ENCODE measurements at places on chromosomes 1 and 21.

DNA sequence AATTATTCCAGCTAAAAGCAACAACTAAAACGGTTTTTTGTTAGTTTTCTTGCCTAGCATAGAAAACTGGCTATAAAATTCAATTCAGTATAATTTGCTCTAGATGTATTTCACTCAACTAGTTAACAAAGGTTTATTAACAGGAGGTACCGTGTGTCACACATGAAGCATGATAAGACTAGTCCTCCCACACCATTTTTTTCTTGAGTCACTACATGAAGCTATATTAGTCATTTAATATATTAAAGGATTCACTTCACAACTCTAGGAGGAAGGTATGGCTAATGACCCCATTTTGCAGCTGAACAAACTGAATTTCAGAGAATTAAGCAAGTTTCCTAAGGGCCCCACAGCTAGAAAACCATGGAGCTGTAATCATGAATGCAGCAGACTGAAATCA, 307.8 kb upstream of the USP25 start:
- no peak for DNase-seq

GRCh38 chr1:242523719-242524570, 552 bp downstream of the PLD5 start:
- DNase-seq: peak; percentile 52

DNA sequence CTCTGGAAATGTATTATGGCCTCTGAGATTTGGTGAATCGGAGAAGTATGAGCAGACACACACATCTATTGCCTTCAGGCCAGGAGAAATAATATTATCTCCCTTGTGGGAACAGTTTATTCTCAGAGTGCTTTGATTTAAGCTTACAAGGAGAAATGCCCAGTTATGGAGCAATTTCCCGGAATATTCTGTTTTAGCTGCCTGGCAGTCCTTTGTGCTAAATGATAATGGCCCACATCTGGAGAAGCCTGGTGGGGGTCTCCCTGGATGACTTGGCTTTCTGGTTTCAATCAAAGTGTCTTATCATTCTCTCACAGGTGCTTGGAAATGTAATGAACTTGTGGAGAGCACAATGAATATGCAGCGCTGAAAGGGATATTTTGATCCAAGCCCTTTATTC, 389.6 kb upstream of the USP24 start:
- no peak for DNase-seq

DNA sequence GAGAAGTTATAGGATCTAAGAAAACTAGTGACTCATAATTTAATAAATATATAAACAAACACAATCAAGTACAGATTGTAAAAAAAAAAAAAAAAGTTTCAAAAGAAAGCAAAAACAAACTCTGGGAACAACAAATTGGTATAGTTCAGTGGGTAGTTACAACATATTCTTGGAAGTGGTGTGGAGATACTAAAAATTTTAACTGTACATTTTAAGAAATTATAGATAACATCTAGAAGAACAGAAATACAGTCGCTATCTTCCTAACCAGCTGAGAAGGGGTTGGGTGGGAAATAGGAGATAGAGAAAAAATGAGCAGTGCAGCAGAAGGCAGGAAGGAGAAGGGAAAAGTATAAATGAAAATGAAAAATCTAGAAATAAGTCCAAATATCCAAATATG, 70.5 kb downstream of the LRRC8C start:
- DNase-seq: no peak

- DNase-seq: peak; percentile 92
Observed at GRCh38 chr1:15835741-15836510, 11.6 kb upstream of the SPEN start.

- no peak for DNase-seq
Observed at GRCh38 chr1:55239548-55239947, 24.4 kb upstream of the USP24 start.

DNA sequence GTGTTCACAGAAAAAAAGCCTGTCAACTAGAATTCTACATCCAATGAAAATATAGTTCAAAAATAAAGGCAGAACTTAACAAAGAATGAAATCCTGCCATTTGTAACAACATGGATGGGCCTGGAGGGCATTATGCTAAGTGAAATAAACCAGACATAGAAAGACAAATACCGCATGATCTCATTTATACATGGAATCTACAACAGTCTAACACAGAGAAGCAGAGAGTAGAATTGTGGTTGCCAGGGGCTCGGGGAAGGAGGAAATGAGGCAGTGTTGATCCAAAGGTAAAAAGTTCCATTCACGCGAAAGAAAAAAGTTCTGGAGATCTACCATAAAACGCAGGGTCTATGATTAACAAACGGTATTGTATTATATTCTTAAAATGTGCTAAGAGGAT, 282.6 kb downstream of the MRPL39 start:
- DNase-seq: no peak

- DNase-seq: no peak
Observed at GRCh38 chr1:163981500-163982030, 577.4 kb upstream of the PBX1 start.

DNA sequence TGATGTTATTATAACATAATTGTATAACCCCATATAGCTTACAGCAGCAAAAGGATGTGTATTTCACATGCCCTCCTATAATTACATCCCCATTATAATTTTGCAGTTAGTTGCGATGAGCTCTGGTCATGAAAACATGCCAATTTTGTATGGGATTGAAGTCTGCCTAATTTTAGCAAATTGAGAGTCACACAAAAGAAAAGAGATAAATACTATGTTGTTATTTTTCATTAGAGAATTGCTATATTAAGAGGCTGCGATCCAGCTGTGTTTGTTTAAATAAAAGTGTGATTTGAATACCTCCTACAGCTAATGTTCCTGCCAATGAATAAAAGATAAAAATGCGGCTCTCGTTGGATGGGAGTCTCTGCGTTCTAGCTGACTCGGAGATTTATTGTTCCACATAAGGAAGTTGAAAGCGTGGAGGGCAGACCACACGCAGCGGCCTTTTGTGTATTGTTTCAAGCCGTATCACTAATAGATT, 461.0 kb upstream of the NFIA start:
- DNase-seq: no peak

DNA sequence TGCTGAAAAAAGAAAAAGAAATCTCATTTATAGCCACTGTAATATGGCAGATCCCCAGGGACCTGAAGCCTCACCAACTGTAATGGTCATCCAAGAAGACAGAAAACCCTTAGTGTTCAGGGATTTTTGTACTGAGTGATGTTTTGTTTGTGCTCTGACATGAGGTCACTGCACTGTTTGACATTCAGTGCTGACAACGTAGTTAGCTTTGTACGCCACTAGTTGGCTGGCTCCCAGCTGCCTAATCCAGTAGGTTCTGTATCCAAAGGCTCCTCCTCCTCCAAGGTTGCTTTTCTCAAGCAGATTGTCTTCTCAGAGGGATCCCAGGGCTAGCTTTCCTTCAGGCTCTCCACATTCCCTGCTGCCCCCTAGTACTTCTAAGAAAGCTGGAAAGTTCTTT, 9.5 kb upstream of the YRDC start:
- DNase-seq: no peak

DNA sequence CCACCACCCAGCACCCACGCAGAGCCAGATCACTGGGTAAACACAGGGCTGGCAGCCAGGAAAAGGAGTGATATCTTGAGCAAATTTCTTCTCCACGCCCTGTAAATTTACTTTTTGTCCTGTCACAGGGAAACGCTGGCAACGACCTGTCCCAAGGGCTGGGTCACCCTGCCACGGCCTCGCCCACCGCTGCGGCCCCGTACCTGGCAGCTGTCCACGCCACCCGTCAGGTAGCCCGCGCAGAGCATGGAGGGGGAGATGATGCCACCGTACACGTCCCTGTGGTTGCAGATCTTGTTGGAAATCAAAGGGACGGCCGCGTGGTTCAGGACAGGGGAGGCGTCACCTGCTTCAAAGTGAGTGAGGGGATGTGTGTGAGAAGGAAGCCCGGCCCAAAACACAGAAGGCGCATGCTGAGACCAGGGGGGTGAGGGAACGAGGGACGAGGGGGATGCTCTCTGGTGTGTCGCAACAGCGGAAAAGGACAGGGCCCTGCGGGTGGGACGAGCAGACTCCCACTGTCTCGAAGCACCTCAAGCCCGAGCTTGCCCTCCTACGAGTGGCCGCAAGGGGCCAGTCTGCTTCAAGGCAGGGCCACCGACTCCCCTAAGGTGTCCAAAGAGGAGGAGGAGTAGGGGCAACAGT, 10.1 kb upstream of the TFF1 start:
- peak; percentile 50 for DNase-seq

DNA sequence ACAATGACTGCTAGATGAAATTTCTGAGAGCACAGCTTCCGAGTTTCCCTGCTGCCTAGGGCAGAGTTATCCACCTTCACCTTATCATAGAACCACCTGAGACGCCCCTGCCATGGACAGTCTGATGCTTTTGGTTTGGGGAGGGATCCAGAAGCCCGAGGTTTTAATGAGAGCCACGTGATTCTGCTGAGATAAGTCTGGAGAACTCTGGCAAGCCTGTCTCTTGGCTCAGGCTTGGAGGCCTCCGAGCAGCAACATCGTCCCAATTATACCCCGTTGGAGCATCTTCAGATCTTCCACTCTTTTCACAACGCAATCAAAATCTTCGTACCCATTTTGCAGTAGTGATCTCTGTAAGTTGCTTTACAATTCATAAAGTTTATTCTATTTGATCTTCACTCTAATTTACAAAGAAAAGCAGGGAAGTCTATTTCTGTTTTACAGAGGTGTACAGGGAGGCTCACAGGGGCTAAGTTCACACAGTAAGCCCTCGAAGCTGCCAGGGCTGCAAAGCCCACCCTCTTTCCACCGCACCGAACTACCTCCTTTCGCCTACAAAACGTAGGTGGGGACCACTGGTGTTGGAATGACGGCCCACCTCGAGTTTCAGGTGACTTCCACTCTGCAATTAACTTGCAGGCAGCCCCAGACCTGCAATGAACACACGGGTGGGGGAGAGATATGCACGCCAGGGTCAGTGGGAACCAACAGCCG, 513 bp upstream of the HHAT start:
- no peak for DNase-seq

DNA sequence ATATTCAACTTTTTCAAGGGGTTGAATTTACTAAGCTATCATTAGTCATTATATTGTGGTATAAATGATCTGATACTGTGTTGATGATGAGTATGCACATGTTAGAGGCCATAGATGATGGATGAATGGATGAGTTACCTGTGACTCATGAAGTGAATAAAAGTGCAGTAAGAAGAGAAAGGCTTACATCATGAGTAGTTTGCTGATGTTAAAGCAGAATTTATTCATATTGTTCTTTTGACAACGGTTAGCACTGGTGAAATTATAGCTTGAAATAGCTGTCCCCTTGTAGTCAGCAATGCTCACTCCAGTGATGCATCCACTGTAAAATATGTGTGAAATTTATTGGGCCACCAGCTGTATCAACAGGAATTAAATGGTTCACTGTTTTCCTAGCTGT, 541.0 kb upstream of the ZRANB2 start:
- DNase-seq: no peak

- no peak for DNase-seq
Observed at GRCh38 chr1:168863772-168864171, 134.8 kb upstream of the DPT start.

GRCh38 chr1:229279242-229279641, 8.3 kb downstream of the RAB4A start:
- DNase-seq: no peak

DNA sequence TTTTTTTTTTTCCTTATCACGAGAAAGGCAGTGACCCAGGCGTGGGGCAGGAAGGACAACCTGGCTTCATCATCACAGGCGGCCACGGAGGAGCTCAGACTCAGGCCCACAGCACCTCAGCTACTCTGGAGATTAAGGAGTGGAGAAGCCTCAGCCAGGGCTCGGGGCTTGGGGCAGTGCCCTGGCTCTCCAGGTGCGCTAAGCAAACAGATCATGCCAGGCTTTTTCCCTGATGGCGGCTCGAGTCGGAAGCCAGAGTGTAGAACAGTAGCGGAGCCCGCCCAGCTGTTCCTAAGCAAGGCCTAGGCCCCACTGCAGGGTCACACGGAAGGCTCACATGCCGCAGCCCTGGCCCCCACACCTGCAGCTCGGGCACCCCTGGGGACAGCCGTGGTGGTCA, 70.7 kb downstream of the AGPAT3 start:
- no peak for DNase-seq

GRCh38 chr1:207999274-207999915, 88.5 kb upstream of the CD34 start:
- DNase-seq: no peak

DNA sequence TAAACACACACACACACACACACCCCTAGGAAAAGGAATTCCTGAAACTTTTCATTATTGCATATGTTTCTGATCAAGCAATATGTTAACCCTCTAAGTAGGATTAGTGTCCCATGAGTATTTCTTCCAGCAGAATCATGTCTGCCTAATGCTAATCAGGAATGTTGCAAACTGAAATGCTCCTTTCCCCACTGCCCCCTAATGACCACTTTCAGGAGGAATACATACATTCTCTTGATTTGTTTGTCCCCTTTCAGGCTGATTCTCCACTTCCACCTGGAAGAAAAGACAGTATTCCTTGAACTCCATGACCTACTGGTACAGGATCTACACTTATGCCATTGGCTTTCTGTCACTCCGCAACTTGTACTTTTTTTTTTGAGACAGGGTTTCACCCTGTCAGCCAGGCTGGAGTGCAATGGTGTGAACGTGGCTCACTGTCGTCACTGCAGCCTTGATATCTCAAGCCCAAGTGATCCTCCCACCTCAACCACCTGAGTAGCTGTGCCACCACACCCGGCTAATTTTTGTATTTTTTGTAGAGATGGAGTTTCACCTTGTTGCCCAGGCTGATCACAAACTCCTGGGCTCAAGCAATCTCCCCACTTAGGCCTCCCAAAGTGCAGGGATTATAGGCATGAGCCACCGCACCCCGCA, 56.7 kb downstream of the LRIG2 start:
- DNase-seq: no peak

GRCh38 chr21:38637161-38637560, 138.9 kb upstream of the ERG start:
- no peak for DNase-seq

- no peak for DNase-seq
Observed at GRCh38 chr1:38628241-38628640, 231.3 kb downstream of the RRAGC start.

GRCh38 chr21:15192243-15192642, 127.4 kb upstream of the NRIP1 start:
- DNase-seq: no peak

DNA sequence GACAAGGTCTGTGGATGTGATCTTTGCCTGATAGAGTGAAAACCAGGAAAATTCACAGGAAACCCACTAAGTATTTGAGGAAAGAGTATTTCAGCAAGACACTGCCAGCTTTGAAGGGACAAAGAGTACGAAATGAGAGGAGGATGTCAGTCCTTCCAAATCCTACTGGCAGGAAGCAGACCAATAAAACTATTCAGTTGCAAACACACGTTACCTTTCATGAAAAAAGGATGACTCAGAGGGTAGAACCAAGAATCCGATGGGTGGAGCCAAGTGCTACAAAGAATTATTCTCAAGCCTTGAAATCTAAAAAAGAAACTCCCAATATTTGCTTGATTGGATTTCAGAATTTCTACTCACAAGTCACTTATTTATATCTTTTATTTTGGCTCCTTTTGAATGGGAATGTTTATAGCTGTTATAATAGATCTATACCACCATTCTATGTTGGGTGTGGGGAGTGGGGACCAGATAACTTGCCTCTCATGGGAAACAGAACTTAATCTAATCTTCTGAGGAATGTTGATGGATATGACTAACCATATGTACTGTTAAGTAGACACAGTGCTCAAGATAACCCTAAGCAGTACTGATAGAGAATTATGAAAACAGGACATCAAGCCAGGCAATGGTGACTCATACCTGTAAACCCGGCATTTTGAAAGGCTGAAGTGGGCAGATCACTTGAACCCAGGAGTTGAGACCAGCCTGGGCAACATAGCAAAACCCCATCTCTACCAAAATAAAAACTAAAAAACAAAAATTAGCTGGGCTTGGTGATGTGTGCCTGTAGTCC, 19.3 kb upstream of the HEATR1 start:
- DNase-seq: no peak

Data from GM13976 (cell line).